ENCODE measurements at places on chromosomes 6 and 20.

GRCh38 chr20:57313951-57314350 lies 15.7 kb upstream of the SPO11 start:
- H3K27ac ChIP-seq, result no peak overlapping the region
- no peaks in the 10 kb centered on the region for H3K27me3 ChIP-seq
- DNase-seq, result no peak
- H3K36me3 ChIP-seq, result no peaks in the 10 kb centered on the region
- no peaks in the 10 kb centered on the region for H3K4me1 ChIP-seq

- H3K27ac ChIP-seq, result no peak overlapping the region
- H3K36me3 ChIP-seq, result no peaks in the 10 kb centered on the region
- no peaks in the 10 kb centered on the region for H3K27me3 ChIP-seq
- H3K4me3 ChIP-seq, result no peak overlapping the region
- DNase-seq, result no peak
Observed at GRCh38 chr6:2171728-2172127, 73.7 kb downstream of the GMDS start.

DNA sequence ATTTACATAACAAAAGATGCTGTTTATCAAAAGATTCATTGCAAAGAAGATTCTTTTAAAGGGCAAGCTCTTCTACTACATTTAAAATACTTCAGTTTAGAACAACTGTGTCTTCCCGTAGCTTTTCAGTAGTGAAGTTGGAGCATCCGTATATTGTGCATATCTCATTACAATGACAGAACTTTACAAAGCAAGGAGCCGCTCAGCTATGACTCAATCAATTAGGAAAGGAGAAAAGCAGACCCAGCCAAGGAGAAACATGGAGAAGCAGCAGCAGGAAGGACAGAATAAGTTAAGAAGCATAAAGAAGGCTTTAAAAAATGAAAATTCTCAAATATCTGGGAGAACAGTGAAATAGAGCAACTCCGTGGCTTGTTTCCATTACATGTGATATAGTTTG lies 132.6 kb upstream of the SMLR1 start:
- H3K27ac ChIP-seq, result no peak overlapping the region
- no peak for DNase-seq
- H3K4me3 ChIP-seq, result no peak overlapping the region
- H3K27me3 ChIP-seq, result no peaks in the 10 kb centered on the region
- H3K36me3 ChIP-seq, result no peaks in the 10 kb centered on the region
- H3K4me1 ChIP-seq, result no peaks in the 10 kb centered on the region

GRCh38 chr20:46343348-46343974 lies 35.2 kb upstream of the CDH22 start:
- H3K27me3 ChIP-seq, result peaks cover 3% of the 10 kb centered on the region
- H3K36me3 ChIP-seq, result no peaks in the 10 kb centered on the region
- H3K27ac ChIP-seq, result no peak overlapping the region
- no peak for DNase-seq
- H3K4me3 ChIP-seq, result no peak overlapping the region
- no peaks in the 10 kb centered on the region for H3K4me1 ChIP-seq

GRCh38 chr20:32681175-32682084 lies 7.7 kb upstream of the C20orf203 start:
- no peak overlapping the region for H3K4me3 ChIP-seq
- no peak overlapping the region for H3K27ac ChIP-seq
- DNase-seq, result no peak
- no peaks in the 10 kb centered on the region for H3K27me3 ChIP-seq
- no peaks in the 10 kb centered on the region for H3K4me1 ChIP-seq
- H3K36me3 ChIP-seq, result no peaks in the 10 kb centered on the region

DNA sequence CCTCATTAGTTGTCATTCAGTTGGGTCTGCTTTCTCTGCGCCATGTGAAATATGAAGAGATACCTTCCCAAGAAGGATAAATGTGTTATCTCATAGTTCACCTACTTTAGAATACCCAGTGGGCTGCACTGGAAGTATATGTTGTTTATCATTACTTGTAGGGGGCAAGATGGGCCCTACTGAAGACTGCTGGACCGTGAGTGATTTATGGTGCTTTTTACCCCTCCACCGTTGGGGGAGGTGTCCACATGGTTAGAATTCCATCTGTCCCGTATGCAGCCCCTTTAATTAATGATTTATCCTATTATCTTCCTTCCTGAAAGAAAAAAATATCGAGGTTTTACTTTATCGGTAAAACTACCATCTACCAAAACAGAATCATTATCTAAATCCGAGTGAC lies 97.0 kb downstream of the TSHZ2 start:
- no peaks in the 10 kb centered on the region for H3K27me3 ChIP-seq
- H3K4me3 ChIP-seq, result no peak overlapping the region

GRCh38 chr6:145567684-145568252 lies 167.6 kb downstream of the EPM2A start:
- H3K27ac ChIP-seq, result no peak overlapping the region
- no peaks in the 10 kb centered on the region for H3K27me3 ChIP-seq
- H3K36me3 ChIP-seq, result no peaks in the 10 kb centered on the region
- H3K4me3 ChIP-seq, result no peak overlapping the region

DNA sequence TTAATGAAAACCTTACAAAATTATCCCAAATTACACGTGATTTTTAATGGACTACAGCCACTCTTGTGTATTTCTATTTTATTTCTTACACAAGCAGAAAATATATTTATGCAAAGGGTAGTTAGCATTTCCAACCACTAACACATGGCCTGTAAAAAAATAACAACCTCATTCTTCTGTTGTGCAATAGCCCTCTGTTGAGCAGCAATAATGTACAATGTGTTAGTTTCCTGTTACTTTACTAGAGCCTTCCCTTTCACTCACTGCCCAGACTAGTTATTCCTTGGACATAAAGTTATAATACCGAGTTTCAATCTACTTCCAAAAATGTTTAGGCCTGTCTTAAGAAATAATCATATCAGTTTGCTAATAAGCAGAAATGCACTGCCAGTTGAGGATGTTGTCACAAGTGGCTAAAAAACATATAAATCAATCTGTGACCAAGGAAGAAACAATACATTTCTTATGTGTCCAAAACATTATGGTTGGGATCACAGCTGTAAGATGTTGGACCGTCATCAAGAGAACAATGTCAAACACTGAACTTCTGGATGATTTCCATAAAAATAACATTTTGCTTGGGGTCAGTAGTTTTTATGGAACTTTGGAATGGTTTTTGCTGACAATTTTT lies 73.6 kb upstream of the RNF146 start:
- no peaks in the 10 kb centered on the region for H3K4me1 ChIP-seq
- H3K27me3 ChIP-seq, result no peaks in the 10 kb centered on the region
- H3K27ac ChIP-seq, result no peak overlapping the region
- no peak overlapping the region for H3K4me3 ChIP-seq
- no peak for DNase-seq

- no peak overlapping the region for H3K27ac ChIP-seq
- no peaks in the 10 kb centered on the region for H3K36me3 ChIP-seq
- no peak for DNase-seq
Observed at GRCh38 chr20:2799688-2800520, 523 bp downstream of the CPXM1 start.

DNA sequence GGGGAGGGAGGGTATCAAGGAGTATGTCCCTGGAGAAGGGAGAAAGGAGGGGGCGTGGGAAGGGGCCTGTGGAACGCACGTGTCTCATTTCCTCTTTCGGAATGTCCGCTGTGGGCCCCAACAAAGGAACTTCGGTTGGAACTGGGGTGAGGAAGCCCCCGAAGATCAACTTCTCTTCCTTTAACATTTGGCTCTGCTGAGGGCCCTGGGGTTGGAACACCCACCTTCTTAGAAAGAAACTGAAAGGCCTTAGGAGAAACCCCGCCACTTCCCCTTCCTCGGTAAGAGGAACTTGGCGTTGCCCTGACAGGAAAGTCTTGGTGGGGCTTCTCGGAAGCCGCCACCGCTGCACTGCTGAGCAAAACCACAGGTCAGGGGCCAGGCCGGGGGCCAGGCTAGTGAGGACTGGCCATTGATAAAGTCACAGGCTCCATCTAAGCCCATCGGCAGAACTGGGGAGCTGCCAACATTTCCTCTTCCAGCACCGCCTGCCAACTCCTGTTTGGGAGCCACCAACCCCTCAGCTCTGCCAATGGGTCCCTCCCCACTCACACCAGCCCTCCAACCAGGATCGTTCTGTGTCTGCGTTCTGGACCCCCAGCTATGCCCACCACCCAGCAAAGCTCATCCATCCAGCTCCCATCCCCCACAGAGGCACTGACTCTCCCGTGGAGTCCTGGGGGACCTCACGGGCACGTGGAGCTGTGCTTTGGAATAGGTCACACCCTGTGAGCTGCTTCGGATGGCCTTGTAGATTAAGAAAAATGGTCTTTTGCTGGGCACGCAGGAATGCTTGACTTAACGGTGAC lies 44.8 kb downstream of the FGD2 start:
- peak overlapping the region; percentile 28 for H3K27ac ChIP-seq
- no peaks in the 10 kb centered on the region for H3K36me3 ChIP-seq
- H3K27me3 ChIP-seq, result no peaks in the 10 kb centered on the region
- peaks cover 6% of the 10 kb centered on the region for H3K4me1 ChIP-seq
- H3K4me3 ChIP-seq, result no peak overlapping the region
- DNase-seq, result peak; percentile 85

- H3K27ac ChIP-seq, result peak overlapping the region; percentile 100
- no peak for DNase-seq
- H3K36me3 ChIP-seq, result no peaks in the 10 kb centered on the region
- peaks cover 60% of the 10 kb centered on the region for H3K4me1 ChIP-seq
Observed at GRCh38 chr6:35729722-35730121, 7.1 kb upstream of the ARMC12 start.

GRCh38 chr20:49430320-49430719 lies 52.1 kb downstream of the KCNB1 start:
- H3K36me3 ChIP-seq, result no peaks in the 10 kb centered on the region
- DNase-seq, result no peak
- H3K4me3 ChIP-seq, result no peak overlapping the region
- H3K4me1 ChIP-seq, result no peaks in the 10 kb centered on the region
- no peaks in the 10 kb centered on the region for H3K27me3 ChIP-seq

GRCh38 chr6:170184316-170184715 lies 106.6 kb downstream of the DLL1 start:
- DNase-seq, result no peak
- no peak overlapping the region for H3K4me3 ChIP-seq
- H3K36me3 ChIP-seq, result no peaks in the 10 kb centered on the region

DNA sequence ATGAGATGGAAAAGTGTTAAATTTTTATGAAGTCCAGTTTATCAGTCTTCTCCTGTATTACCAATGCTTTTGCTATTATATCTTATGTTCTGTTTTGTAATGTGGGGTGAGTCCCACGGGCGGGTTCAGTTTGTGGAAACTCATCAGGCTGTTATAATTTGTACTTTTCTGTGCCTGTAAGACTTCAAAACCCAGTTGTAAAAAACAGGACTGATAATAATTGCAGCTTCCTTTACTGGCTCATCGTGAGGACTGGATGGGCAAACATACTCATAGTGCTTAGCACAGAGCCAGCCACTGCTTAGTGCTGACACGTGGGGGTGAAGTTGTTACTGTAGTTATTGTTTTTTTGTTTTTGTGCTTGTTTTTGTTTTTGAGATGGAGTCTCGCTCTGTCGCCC lies 45.6 kb downstream of the TGM2 start:
- H3K27me3 ChIP-seq, result no peaks in the 10 kb centered on the region
- no peak for DNase-seq
- peak overlapping the region; percentile 44 for H3K27ac ChIP-seq

DNA sequence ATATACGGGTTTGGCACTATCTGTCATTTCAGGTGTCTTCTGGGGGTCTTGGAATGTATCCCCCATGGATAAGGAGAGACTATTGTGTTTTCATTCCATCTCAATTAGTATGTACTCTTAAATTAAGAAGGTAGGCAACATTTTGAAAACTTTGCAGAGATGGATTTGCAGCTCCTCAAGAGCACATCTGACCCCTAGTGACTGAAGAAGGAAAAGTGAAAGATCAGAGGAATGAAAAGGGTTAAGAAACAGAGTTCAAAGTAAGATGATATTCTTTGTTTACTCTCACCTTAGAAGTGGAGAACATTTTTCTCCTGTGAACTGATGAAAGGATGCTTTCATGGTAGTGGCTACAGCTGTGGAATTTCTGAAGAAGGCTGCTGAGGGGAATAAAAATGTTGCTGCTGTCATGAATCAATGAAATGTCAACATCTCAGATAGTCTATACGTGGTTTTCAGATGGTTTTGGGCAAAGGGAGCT lies 41.5 kb downstream of the SH3BGRL2 start:
- peaks cover 3% of the 10 kb centered on the region for H3K4me1 ChIP-seq
- H3K36me3 ChIP-seq, result no peaks in the 10 kb centered on the region
- no peak for DNase-seq
- H3K27me3 ChIP-seq, result no peaks in the 10 kb centered on the region
- H3K4me3 ChIP-seq, result no peak overlapping the region

DNA sequence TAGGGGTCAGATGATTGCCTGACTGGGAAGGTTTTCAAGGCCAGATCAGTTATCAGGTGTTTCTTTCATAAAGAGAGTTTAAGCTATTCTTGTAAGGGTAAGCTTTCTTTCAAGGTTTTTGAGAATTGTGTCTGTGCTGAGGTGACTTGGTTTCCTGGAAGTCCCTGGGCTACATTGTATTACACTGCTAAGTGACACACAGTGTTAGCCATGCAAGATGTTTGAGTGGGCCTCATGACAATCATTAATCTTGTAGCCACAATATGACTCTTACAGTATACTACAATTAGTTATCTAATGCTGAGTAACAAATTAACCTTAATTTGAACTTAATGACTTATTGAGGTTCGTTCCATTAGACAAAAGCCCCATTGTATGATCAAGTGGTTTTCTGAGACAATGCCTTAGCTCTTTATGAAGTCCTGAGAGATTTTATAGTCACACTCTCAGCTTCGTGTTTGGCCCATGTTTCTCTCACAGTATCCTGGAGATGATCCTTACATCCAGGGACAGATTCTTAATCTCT lies 186.7 kb downstream of the RPS12 start:
- H3K27me3 ChIP-seq, result no peaks in the 10 kb centered on the region
- no peaks in the 10 kb centered on the region for H3K36me3 ChIP-seq
- no peak for DNase-seq
- no peak overlapping the region for H3K4me3 ChIP-seq
- no peak overlapping the region for H3K27ac ChIP-seq
- H3K4me1 ChIP-seq, result no peaks in the 10 kb centered on the region

DNA sequence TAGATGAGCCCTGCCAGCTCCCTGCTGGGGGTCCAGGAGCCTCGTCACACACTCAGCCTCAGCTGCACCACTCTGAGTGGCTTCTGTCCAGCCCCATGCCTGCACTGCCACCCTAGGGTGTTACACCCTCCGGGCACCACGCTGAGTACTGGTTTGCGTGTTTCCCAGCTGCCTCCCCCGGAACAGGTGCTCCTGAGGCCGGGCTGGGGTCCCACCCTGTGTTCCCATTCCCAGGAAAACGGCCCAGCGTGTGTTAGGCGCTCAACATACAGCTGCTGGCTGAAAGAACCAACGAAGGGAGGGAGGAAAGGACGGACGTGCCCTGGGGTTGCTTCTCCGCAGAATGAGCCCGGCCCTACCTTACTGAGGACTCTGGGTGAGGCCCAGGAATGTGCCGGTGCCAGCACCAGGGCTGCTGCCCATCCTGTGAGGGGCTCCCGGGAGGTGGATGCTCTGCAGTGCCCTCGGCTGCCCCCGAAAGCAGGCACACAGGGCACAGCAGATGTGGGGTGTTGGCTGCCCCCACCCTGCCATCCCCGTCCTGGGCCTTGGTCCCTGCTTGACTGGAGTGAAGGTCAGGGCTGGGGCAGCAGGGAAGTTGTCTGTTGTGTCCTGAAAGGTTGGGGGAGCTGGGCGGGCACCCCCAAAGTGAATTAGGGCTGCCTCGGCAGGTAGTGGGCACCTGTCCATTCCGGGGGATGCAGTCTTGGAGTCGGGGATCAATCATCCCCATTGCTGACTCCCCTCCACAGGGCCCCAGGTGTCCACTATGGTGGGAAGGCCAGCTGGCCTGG lies 16.3 kb downstream of the LAMA5 start:
- DNase-seq, result no peak
- H3K27ac ChIP-seq, result peak overlapping the region; percentile 4
- H3K4me3 ChIP-seq, result no peak overlapping the region
- H3K36me3 ChIP-seq, result peaks cover 43% of the 10 kb centered on the region
- no peaks in the 10 kb centered on the region for H3K27me3 ChIP-seq
